ENCODE measurements at places on chromosomes 3 and 15.

DNA sequence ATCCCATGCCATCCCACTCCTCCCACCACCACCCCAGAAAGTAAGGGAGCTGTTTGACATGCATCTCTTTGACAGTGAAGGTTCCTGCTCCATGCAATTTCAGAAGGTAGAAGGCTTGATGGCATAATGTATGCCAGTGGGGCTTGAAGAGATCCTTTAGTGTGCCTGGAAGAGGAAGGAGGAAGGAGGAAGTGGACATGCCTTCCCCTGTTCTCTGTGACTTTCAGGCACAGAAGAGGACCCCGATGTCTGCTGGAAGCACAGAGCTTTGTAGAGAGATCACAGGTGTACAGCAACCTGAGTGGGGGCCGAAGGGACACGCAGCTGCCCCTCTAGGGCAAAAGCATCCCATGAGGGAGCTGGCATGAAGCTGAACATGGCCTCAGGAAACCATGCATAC lies 171.6 kb downstream of the CD47 start:
- DNase-seq: no peak

DNA sequence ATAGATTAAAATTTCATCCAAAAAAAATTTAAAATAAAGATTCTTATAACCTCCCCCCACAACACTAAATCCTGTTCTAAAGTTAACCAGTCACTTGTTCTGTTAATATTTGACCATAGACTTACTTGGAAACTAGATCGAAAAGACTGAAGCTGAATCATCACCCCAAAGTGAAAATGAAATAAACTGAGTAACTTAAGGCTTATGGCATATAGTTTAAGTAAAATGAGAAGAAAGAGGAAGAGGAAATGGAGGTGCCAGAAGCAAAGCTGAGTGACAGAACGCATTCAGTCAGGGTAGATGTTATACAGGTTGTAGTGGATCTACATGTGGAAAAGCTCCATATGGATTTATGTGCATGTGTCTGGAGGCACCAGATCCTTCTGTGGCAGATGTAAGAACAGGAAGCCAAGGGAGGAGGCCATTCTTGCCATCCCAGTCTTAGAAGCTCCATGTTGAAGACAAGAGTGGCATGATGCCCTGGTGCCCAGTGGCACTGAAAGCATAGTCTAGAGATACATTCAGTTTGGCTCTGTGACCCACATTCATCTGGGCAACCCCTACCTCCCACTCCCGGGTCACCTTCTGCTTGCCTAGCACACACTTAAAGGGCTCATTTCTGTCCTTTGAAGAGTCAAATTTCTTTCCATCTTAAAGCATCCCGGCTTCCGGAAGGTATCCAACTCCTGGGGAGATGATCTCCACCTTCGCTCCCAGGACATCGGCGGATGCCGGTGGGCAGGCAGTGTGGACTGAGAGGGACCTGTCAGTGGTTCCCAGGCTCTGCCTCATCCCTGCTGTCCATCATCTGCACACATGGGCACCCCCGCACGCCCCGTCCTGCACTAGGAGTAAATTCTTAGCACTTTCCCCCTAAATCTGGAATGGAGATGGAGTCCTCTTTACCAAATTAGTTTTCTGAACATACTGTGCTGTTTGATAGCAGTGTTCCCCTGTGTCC lies 90.8 kb downstream of the NEO1 start:
- DNase-seq: no peak

DNA sequence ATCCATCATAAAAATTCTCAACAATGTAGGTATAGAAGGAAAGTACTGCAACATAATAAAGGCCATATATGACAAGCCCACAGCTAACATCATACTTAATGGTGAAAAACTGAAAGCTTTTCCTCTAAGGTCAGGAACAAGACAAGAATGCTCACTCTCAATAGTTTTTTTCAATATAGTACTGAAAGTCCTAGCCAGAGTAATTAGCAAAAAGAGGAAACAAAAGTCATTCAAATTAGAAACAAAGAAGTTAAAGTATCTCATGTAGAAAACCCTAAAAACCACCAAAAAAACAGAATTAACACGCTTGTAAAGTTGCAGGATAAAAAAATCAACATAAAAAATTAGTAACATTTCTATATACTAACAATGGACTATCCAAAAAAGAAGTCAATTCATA lies 61.8 kb downstream of the MYH15 start:
- DNase-seq: no peak

DNA sequence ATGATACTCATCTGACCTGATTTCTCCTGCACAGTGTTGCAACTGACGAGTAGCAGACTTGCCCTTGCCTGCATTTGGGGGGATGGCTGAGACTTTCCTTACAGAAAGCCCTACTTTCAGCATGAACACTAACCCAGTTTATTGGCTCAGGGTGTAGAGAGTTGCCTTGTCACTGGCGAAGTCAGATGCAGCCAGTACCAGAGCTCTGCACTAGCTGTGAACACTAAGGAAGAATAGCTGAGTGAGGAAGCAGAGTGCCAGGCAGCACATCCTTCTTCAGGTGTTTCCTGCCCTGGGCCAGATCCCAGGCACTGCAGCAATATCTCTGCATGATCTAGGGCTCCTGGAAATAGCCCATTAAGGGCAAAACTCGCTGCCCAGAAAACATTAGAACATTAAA lies 154.0 kb upstream of the SYNPR start:
- no peak for DNase-seq

GRCh38 chr3:99997293-99997692 lies 117.0 kb downstream of the FILIP1L start:
- no peak for DNase-seq

DNA sequence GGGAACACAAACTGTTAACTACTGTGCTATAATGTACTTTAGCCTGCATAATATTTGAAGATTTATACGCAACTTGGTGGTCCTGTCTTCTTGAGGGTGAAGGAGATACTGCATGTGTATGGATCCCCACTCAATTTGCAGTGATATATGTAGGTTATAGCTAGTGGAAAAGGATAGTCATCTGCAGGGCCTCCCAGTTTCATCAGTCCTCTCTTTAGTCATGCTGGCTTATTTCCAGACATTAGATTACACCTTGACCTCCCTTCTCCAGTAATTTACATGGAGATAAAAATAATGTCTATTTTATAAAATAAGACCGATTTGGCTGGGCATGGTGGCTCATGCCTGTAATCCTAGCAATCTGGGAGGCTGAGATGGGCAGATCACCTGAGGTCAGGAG lies 3.7 kb downstream of the NR1D2 start:
- no peak for DNase-seq

DNA sequence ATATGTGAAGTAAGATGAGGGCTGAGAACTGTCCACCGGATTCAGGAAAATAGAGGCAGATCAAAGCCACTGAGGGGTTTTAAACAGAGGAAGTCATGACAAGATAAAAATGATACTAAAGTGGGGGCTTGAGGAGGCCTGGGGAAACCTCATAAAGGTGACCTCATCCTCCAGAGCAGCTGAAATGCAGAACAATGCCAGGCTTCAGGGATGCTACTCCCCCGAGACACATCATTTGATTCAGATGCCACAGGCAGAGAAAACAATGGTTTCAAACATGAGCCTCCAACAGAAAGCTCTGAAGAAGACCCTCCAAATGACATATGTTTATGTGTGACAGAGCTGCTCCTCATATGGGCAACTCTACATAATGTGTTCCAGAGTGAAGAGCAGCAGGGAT lies 6.4 kb downstream of the CFAP20DC start:
- DNase-seq: no peak

- DNase-seq: no peak
These were observed 12.2 kb downstream of the GBE1 start for GRCh38 chr3:81749265-81749664.

DNA sequence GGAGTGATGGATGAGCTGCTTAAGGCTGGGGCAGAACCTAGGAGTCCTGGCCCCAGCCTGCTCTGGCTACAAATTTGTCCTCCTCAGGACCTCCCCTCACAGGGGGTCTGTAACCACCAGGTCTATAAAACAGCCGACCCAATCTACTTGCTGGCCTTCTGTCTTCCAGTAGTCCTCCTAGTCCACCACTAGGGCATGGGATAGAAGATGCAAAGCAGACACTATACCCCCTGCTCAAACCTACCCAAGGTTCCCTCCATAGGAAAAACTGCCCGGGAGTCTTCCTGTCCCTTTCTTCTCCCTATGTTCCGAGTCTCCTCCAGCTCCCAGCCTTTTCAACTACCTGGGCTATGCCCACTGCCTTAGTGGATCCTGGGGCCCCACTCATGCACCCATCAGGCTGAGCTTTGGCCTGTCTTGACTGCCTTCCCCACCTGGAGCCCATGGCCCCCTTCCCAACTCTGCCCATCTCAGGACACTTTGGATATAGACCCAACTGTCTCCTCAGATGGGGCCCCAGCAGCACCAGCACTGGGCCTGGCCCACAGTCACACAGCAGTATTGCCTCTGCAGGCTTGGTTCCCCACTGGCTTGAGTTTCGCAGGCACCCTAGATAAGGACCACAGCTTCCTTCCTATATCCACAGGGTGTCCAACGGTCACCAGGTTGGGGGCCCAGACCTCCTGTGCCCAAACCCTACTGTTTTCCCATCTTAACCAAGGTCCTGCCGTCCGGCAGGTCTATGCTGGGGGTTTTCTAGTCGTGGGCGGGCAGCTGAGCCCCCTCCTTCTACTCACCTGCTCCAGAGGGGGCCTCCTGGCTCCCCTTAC lies 1.1 kb downstream of the HYAL3 start:
- DNase-seq: no peak

GRCh38 chr3:73591286-73591800 lies 33.4 kb downstream of the PDZRN3 start:
- DNase-seq: no peak

DNA sequence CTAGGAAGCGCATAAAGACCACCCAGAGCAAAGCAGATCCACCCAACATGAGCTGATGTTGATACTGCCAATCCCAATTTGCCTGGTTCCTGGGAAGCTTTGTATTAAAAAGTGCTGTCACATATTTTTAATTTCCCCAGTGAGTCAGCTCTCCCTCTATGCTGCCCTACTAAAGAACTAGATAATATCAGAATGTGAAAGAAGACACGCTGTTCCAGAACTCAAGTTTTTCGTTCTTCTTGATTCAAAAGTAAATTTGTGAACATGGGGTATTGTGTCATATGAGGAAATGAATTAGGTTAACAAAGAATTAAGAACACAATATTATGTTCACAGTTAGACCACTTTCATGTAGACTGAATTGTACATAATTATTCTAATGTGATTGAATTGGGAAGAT lies 734.2 kb upstream of the ALCAM start:
- no peak for DNase-seq

Measured in stimulated activated CD4-positive, alpha-beta T cell treated with anti-CD3 and anti-CD28 coated beads, TNF-alpha, amount 100 ng/mL, for 1 hour (primary cell).